ENCODE measurements at places on chromosomes 13 and 19.

GRCh38 chr13:110559429-110559943, 2.0 kb downstream of the RAB20 start:
- DNase-seq = no peak

- DNase-seq = no peak
Observed at GRCh38 chr19:6518145-6518911, 12.5 kb upstream of the TNFSF9 start.

DNA sequence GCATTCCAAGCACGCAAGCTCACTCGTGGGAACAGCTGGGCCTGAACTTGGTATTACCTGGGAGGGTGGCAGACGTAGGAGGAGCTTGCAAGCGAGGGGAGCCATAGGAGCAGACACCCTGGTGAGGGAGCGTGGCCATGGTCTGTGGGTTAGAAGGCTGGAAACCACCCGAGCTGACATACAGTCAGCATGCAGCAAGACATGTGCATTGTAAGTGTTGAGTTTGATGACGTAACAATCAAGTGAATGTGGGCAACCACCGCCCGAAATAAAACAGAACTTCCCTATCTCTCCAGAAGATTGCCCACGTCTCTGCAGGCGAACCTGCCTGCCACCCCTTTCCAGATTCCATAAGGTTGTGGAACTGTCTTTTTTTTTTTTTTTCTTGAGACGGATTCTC, 26.8 kb downstream of the UBXN6 start:
- no peak for DNase-seq

DNA sequence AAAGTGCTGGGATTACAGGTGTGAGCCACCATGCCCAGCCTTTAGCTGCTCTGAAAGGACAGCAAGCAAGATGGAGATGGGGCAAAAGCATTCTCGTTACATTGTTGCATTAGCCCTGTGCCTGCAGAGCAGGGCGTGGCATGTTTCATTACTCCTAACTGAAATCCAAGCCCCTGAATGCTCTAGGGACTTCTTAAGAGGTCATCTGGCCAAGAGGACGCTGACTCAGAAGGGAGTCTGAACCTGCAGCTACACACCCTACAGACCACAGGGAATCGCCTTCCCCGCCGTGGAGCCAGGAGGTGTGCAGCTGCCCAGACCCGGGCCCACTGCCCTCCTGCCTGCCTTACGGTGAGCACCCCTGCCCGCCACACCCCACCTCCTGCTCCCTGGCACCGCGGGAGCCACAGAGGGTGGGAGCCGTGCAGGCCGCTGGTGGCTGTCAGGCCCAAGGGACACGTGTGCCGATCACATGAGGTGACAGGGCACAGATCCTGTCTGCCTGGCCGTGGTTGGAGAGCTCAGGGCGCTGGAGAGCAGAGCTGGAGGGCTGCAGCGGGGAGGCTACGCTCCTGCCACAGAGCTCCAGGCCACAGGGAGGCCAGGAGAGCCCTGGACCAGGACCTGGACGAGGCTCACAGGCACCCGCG, 27.2 kb downstream of the ADPRHL1 start:
- DNase-seq = no peak

DNA sequence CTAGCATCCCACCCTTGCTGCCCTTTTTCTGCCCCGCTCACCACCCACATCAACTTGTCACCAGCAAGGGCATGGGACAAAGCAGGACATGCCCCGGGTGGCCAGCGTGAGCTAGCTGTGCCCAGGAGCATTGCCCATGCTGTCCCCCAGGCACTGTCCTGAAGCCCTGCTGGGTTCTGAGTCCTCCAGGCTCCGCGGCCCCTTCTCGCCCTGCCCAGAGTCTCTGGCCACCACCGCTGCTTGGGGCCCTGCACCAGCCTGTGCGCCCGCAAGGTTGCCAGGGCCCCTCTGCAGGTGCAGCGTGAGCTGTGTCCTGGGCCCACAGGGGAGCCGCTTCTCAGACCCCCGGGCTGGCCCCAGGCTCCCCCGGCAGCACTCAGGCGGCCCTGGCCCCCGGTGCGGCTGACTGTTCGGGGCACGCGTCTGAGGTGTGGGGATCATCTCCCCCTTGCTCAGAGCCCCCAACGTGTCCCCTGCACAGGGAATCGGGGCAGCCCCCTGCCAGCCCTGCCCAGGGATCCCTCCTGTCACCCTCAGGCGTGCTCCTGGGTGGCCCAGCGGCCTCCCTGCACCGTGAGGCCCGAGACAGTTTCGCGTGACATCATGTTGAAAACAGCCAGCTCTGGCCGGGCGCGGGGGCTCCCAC, 4.1 kb downstream of the CSNK1G2 start:
- DNase-seq = no peak

DNA sequence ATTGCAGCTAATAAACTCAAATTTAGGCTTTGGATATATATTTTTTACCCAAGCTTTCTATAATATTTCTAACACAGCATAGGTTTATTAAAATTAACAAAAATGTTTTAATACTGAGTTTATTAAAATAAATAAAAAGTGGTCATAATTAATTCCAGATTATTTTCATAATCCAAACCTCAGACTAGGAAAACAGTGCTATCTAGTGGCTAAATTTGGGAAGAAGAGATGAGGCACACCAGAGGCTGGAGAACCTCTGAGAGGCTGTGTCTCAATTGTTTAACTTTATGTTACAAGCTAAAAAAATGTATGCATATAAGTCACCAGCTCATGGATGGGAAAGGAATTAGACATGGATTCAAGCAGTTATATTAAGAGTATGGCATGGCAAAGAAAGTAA, 392.5 kb downstream of the DIAPH3 start:
- no peak for DNase-seq

- DNase-seq = no peak
Observed at GRCh38 chr13:58087566-58087965, 456.0 kb downstream of the PCDH17 start.

DNA sequence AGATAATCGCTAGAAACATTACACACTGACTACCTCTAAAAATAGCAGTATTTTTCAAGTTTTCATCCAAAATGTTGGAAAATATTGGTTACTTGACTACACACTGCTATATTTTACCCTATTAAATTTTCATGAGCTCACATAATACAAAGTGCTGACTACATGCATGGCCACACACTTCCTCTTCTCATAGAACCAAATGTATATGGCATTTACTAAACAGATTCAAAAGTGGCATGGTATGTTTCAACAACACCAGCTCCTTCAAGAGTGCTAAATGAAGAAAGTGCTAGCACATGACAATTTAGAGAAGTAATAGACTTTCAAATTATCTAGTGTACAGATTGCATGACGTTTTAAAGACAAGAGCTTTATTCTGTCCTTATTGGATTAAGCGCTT, 780.4 kb upstream of the SLITRK6 start:
- DNase-seq = no peak

DNA sequence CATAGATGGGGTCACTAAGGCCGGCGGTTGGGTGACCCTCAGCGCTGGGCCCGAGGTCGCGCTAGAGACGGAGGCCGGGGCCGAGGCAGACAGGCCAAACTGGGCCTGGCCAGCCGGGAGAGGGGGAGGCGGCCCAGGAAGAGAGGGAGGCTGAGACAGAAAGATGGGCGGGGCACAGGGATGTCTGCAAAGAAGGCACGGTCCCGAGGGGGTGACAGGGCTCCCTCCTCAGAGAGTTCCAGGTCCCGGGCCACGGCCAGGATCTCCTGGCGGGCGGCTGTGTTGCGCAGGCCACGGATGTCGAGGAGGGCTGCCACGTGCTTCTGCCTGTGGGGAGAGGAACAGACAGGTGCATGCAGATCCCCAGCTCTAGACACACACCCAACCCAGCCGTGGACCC, 32.2 kb downstream of the EXOC3L2 start:
- DNase-seq = no peak

GRCh38 chr13:45336025-45336800, 4.8 kb downstream of the TPT1 start:
- DNase-seq = no peak

DNA sequence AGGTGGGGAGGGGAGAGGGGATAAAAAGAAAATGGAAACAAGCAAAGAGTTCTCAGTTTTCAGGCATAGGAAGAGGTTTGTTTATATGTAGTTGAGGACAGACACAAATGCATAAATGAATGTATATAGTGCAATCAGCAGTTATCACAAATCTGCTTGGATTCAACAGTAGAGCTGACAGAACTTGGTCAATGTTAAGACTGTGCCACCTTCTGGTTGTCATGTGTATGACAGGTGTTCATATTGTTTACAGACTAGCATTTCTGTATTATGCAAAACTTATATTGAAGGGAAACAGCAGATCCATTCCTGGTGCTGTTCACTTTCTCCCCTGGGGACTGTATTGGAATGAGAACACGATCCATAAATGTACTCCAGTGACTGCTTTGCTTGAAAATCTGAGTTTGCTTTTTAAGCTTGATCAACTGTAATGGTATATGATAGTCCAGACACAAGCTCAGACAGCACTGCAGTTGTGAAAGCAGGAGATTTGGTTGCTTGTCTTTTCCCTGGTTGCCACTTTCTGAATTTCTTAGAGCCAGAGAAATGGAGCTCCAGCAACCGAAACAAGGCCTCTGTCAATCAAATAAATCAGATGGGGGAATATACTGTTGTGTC, 319.5 kb upstream of the OBI1 start:
- peak; percentile 60 for DNase-seq

DNA sequence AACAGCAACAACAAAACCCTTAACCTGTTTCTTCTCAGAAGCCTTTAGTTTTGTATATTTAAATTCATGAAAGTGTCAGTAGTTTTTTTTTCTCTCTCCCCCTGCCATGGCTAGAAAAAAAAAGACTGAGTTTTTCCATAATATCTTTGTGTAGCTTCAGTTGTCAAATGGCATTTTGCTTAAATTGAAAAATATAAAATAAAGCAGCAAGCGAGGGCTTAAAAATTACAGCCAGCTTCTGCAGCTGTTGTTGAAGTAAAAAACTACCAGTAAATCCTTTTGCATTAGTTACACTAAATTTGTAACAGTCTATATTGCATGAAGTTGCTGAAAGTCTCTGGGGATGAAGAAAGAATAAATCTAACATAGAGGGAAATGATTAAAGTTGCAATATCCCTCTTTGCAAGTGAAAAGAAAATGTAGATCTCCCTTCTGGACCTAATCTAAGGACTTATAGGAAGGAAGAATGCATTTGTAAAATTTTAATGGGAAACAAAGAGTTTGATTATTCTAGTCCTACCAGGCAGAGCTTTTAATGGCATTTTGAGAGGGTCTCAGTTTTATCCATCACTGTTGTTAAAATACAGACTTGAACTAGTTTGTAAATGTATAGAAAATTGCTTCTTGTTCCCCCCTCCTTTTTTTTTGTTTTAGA, 215.7 kb downstream of the ATP8A2 start:
- DNase-seq = no peak

GRCh38 chr19:20167651-20168122, 673 bp downstream of the ZNF486 start:
- DNase-seq = no peak

DNA sequence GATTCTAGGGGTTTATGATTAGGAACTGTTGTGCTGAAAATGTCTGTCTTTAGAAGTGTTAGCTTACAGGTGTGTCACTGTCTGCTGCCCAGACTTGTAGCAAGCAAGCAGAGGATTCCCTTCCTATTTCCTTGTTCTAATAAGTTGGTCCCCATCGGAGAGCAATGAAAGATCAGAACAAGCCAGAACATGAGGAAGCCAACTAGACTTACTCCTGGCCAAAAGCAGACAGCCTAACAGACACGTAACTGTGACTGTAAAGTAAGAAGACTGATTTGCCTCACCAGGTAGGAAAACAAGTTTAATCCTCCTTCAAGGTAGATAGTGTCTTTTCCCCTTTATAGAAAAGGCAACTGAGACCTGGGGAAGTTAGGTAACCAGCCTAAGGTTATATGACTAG, 12.5 kb downstream of the POLR1D start:
- DNase-seq = no peak

All from neural crest cell (in vitro differentiated cells).